ENCODE measurements at places on chromosomes 16 and 17. TPM values are rescaled to one million over a fixed set of nuclear protein-coding genes. Genes with fewer than 3 reads are reported as not detected.

The DNAH9 gene
- not detected for total RNA-seq

DNA sequence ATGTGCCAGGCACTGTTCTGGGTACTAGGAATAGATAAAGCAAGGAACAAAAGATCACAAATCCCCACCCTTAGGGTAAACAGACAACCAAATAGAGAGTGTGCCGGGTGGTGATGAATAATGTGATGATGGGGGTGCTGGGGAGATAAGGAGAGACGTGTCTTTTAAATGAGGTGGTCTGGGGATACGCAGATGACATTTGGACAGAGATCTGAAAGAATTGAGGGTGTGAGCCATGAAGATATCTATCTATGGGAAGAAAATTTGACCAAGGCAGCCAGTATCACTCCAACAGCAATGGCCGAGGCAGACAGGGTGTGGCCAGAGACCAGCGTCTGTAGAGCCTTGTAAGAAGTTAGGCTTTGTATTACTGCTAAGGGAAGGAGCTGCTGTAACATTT, 165.3 kb downstream of the MRTFB start:
- DNase-seq: no peak

DNA sequence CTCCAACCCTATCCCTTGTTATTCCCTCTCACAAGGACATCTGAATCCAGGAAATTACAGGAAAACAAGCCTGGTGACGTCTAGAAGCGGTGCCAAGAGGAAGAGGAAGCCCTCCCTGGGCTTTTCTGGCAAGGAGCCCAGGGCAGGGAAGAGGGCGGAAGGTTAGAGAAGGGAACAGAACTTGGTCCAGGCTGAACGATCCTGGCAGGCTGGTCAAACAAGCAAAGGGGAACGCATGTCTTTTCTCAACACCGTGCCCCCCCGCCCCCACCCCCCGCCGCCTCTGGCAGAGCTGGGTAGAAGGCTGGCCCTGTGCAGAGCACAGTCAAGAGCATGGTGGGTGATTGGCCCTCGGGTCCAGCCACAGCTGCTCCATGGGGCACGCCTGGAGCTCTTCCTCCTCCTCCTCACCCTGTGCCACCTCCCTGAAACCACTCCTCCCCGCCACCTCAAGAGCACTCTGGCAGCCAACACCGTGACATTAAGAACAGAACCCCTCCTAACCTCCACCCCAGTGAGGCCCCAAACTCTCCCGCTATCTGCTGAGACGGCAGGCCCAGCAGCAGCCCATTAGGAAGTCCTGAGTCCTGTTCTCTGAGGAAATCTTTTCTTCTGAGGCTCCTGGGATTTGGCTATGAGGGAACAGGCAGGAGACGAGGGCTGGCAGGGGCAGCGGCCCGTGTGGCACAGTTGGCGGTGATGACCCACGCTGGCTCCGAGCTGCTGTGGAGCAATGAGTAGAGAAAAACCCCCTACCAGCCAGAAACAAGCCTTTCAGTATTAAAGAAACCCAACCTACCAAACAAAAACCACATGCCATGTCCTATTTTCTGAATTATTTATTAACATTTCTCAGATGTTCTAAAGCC, 7.3 kb downstream of the C16orf86 start:
- no peak for DNase-seq

GRCh38 chr16:25855063-25855462, 163.3 kb downstream of the HS3ST4 start:
- DNase-seq: no peak

DNA sequence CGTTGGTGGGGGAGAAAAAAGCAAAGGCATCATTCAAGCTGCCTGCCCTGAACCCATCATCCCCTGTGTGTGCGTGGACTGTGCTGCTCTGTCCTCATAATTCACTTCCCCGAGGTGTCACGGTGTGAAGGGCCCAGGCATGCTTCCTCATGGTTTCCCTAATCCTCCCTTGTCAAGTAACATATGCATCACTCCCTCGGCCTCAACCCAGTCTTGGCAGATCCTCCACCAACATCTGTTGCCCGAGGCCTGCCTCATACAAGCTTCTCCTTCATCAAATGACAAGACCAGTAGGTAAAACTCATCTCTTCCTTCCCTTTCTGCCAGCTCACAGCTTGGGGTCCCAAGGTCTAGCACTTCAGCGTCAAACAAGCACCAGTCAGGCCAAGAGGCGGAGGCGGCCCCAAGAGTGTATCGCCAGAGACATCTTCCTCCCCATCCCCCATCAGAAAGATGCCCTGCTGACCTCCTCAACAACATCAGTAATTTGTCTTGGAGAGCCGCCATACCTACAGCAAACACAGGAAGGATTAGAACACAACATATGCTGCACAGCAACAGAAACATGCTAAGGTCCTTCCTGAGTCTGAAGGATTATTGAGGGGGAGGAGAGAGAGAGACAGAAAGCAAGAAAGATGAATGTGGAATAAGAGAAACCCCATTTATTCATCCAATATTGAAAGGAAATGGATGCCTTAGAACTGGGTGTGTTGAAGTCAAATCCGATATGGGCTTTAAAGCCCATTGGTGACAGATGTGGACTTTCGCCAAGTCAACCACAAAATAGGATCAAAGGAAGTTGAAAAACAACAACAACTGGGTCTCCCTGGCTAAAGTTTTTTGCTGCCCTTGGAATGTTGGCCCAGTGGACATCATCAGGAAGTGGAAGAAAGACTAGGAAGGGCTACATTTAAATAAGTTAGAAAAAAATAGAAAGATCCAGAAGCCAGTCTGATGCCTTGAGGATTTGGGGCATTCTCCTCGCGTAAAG, 38.4 kb downstream of the SOX9 start:
- no peak for DNase-seq

- DNase-seq: no peak
Observed at GRCh38 chr17:9016941-9017552, 4.3 kb upstream of the NTN1 start.
